ENCODE measurements at places on chromosomes 6 and 20.
A peak's percentile ranks its signal among the peaks of the same experiment; 100 is the strongest.

- peak; percentile 39 for DNase-seq
Measured at GRCh38 chr20:1266167-1266973, at the start of gene SNPH. TSS of gene SNPH (plus strand) at chr20:1266294. CDS start at chr20:1296240, 29,946 bp downstream.

GRCh38 chr6:37624606-37625574 lies 72.8 kb downstream of the MDGA1 start:
- no peak for DNase-seq

DNA sequence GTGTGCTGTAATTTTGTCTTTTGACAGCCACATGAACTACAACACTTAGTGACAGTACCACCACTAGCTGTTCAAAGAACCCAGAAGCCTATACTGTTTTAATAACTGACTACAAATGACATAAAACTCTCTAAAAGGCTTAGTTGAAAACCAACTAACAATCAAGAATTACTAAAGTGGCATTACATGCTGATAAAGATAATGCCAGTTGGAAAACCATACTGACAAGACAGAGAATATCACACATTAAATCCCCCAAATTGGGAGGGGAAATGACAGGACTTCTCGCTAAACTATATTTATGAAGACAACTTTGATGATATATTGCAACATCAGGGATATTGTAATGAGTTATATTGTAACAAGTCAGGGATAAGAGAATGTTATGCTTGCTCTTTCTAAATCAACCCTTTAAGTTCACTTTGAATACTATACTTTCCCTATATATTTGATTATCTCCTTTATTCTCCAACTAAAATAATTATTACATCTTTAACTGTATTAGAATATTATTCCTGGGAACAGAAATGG lies 6.2 kb downstream of the NCOA5 start:
- no peak for DNase-seq

DNA sequence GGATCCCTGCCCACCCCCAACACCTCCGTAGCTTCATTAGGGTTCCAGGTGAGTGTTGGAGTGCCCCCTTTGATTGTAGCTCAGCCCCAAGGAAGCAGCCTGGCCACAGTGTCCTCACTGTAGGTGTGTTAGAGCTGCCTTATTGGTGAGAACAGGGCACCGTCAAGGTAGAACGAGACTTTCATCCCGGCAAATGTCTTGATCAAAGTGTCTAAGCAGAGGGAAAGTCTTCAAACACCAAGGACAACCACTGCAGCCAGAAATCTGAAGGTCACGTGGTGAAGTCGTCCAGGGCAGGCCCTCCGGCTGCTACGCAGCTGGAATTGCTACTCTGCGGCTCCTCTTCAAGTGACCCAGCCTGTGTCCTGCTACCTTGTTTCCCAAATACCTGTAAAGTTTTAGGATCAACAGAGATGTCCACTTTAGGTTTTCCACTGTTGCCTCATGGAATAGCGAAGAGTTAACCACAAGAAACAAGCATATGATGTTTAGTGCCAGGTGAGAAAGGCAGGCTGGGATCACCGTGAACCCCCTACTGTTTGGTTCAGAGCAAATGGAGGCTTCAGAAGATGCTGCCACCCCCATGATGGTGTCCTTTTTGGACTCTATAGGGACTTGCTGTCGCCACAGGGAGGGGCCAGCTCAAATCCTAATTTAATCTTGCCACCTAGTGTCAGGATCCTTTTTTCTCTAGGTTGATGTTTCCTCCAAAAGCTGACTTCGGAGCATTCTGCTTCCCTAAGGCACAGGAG lies 1.7 kb upstream of the DLL1 start:
- no peak for DNase-seq

DNA sequence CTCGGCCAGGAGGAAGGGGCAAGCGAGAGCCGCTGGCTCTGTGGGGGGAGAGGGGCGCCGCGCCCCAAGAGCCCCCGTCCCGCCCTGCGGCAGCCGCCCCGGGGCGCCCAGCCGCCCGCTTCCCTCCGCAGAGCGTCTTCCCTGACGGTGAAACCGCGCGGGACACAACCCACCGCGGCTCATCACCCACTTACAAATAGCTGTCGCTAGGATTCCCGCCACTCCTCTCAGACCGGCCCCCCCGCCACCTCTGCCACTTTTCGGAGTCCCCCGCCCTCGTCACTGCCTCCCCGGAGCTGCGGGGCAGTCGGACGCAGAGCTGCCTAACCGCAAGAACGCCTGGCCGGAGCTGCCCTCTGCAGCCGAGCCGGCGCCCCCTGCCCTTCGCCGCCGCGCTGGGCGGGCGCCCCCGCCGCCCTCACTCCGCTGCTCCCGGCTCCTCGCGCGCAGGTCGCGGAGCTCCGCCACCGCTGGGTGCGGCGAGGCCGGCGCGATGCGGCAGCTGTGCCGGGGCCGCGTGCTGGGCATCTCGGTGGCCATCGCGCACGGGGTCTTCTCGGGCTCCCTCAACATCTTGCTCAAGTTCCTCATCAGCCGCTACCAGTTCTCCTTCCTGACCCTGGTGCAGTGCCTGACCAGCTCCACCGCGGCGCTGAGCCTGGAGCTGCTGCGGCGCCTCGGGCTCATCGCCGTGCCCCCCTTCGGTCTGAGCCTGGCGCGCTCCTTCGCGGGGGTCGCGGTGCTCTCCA lies at the start of gene SLC35D3:
Gene SLC35D3, plus strand, starts transcription at position 366 of the 749 bp plus-strand sequence. Its CDS starts 128 bp downstream, at position 494.
- no peak for DNase-seq

- DNase-seq: no peak
Measured at GRCh38 chr6:110095935-110096334, 83.5 kb downstream of the WASF1 start.

DNA sequence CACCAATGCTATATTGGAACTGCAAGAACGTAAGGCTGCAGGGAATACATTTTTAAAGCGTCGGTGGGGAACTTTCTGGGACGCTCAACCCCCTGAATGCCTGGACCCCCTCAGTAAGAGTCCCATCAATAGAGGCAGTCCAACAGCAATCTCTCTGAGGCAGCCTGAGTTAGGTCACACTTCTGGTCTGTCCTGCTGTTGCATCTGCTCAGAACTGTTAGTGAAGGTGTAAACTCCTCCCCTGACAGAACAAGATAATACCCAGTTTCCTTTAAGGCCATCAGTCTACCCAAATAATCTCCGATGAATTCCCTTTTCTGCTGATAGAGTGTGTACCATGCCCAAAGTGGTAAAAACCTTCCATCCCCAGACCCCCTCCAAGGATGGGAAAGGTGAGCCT lies 1.1 kb upstream of the RNGTT start:
- no peak for DNase-seq

- no peak for DNase-seq
Measured at GRCh38 chr6:33160728-33161344, 31.4 kb downstream of the COL11A2 start.

DNA sequence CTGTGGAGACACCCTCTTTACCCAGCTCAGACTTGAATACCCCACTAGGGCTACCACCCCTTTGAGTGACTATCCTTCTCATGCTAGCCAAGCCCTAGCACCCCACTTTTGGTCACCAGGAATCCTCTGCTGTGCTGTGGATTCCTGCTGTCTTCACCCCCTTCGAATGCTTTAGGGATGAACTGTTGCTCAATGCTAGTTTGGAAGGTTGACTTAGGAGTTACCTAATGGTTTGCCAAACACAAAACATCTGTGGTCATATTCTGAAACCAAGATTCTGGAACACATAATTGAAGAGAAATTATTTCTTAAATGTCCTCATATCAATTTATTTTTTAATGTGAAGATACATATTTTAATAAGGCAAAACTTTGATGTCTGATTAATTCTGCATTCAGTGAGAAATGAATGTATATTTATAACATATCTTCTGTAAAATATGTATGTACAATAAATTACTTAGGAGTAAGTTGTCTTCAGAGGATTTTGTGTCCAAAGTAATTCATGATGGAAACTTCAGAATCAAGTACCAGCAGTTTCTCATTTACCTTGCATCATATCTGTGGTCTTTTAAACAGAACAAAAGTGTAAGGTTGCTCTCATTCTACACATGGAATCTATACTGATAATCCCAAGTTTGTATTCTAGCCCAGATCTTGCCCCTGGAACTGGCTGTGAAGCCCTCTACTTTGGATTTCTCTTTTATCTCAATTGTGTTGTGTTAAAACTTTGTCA lies 46.9 kb downstream of the TMEM200A start:
- no peak for DNase-seq

GRCh38 chr6:71373943-71374342 lies 85.3 kb downstream of the OGFRL1 start:
- DNase-seq: no peak

DNA sequence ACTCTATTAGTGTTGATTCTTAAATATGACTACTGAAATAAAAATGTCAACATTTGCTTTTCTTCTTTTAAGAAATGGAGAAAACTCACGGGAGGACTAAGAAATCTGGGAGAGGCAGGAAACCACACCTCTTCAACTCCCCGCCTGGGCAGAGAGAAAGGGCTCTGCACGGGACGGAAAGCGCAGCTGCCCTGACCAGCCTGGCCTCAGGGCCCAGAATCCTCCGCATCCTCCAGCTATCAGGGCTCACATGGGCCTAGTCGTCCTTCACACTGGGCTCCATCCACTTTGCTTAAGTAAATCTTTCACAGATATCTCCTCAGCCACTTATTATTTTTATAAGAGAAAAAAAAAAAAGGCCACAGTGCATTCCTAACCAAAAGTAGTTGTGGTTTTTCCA lies 215.1 kb downstream of the TBXT start:
- no peak for DNase-seq

- DNase-seq: no peak
Measured at GRCh38 chr6:129576456-129576855, 133.5 kb downstream of the ARHGAP18 start.

- DNase-seq: no peak
Measured at GRCh38 chr20:38892091-38892981, 33.9 kb upstream of the FAM83D start.

DNA sequence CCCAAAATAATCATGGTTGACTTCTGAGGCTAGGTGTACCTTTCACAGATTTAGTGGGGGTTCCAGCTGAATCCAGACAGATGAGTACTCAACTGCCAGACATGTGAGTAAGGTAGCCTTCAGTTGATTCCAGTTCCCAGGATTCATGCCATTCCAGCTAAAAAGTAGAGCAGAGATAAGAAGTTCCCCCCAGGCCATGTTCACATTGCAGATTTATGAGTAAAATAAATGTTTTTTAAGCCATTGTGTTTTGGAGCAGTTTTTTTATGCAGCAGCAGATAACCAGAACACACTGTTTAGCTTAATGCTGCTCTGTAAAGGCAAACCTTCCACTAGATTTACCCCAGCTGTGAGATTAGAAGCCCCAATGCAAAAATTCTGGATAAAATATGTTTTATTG lies 245.0 kb downstream of the RFPL4B start:
- DNase-seq: no peak

DNA sequence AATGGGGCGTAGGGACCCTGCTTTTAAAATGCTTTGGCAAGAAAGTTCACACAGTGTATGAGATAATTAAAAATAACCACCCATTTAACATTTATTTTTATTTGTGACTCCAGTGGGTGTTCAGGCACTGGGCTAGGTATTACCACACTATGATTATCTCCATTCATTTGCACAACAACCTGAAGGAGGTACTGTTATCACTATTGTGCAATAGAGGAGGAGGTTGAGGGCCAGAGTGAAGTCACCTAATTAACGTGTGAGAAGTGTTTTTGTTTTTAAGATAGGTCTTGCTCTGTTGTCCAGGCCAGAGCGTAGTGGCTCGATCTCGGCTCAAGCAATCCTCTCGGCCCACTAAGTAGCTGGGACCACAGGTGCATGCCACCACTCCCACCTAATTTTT lies 29.2 kb downstream of the MAK start:
- no peak for DNase-seq

GRCh38 chr6:149458196-149458595 lies 26.6 kb downstream of the ZC3H12D start:
- DNase-seq: no peak

DNA sequence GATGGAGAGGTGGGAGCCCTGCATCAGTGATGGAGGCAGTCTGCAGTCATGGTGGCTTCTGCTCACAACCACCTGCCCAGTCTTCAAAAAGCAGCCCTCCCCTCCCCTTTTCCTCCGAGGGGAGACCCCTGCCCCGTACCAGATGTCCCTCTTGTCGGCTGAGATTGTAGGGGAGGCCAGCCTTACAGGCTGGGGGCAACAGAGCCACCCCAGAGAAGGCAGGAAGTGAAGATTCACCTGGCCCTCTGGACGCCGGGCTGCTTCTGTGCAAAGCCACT lies 4.5 kb downstream of the TNFRSF6B start:
- DNase-seq: no peak

- DNase-seq: no peak
Measured at GRCh38 chr20:58463256-58463655, 51.9 kb downstream of the APCDD1L start.

GRCh38 chr6:7016226-7016625 lies 91.5 kb upstream of the RREB1 start:
- no peak for DNase-seq

- no peak for DNase-seq
Measured at GRCh38 chr6:139588076-139588639, 213.7 kb upstream of the CITED2 start.

DNA sequence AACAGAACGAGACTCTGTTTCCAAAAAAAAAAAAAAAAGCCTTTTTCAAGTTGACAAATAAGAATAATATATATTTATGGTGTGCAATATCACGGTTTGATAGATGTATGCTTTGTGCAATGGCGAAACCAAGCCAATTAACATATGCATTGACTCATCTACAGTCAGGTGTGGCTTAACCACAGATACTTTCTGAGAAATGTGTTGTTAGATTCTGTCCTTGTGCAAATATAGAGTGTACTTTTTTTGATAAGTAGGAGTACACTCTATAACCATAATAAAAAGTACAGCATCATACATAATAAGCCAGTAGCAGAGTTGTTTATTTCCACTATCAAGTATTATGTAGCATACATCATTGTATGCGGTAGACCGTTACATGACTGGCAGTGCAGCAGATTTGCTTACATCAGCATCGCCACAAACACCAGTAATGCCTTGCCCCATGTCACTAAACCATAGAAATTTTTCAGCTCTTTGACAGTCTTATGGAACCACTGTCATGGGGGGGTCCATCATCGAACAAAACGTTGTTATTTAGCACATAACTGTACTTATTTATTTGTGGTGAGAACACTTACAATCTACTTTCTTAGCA lies 59.2 kb downstream of the TMEM170B start:
- DNase-seq: no peak

GRCh38 chr6:127954082-127954481 lies 53.2 kb upstream of the THEMIS start:
- DNase-seq: no peak

- DNase-seq: no peak
Measured at GRCh38 chr6:111201244-111201554, 113.9 kb downstream of the SLC16A10 start.

DNA sequence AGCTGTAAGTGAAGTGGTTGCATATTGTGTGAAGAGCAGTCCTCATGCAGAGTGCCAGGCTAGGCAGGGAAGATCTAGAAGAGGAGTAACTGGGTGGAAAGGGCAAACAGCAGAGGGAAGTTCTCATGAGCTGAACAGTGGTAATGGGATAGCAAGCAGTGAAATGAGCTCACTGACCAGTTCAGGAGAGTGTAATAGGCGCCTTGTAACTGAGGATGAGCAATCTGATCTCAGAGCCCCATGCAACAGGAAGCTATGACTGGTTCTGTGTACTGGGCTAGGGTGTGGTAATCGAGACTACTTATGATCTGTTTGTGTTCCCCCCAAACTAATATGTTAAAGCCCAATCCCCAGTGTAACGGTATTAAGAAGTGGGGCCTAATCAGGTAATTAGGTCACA lies 98.6 kb downstream of the RFX6 start:
- DNase-seq: no peak

GRCh38 chr6:21914121-21914973 lies 320.8 kb downstream of the SOX4 start:
- DNase-seq: peak; percentile 14

- no peak for DNase-seq
Measured at GRCh38 chr20:56382696-56383095, 9.3 kb downstream of the AURKA start.

GRCh38 chr6:165204807-165205545 lies 104.4 kb downstream of the C6orf118 start:
- no peak for DNase-seq

GRCh38 chr20:55513954-55514353 lies 491.4 kb downstream of the CBLN4 start:
- no peak for DNase-seq

Measured in activated T-cell treated with anti-CD3 and anti-CD28 coated beads for 4 hours (primary cell).